ENCODE measurements at places on chromosomes 4 and X.

DNA sequence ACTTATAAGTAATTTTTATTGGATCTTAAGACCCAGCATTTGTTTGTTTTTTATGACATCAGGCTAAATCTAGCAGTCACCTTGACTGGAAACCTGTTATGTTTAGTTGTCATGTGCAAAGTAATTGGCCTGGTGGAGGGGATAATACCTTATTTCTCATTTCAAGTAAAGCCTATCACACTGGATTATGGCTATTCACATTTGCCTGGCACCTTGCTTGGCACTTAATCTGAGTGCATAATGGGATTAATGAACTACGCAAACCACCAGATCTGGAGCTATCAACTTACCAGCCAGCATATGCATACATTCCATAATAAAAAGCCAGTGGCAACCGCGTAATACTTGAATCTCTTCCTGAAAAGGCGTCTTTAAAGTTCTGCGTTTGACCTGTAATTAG lies 23.2 kb downstream of the SLC7A11 start:
- DNase-seq = no peak

GRCh38 chrX:119573840-119574393 lies 446 bp upstream of the UBE2A start:
- DNase-seq = peak; percentile 42

- no peak for DNase-seq
These were observed 425.0 kb downstream of the FAT4 start for GRCh38 chr4:125739760-125740159.

DNA sequence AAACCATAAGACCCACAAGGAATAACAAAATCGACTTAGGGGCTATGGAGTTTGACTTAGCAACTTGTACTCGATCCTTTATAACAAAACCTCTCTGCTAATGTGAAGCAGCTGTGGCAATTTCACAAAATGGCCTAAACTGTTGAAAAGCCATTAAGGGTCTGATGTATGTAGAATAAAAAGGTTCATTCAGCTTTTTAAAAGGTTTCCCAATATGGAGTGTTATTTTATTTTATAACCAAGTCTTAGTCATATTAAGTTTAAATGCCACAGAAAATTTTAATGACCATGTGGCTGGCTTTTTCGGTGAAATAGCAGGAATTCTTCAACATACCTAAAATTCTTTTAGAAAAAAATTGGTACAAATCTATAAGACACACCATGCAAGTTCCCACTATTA lies 291.8 kb upstream of the HAND2 start:
- DNase-seq = no peak

GRCh38 chr4:123127218-123127617 lies 204.8 kb upstream of the NUDT6 start:
- DNase-seq = no peak

GRCh38 chr4:158170691-158171561 lies 1.9 kb downstream of the GASK1B start:
- DNase-seq = no peak

- DNase-seq = no peak
These were observed 1582.7 kb downstream of the STIM2 start for GRCh38 chr4:28443371-28443770.

- no peak for DNase-seq
These were observed 6.6 kb upstream of the PPM1K start for GRCh38 chr4:88291003-88291402.

DNA sequence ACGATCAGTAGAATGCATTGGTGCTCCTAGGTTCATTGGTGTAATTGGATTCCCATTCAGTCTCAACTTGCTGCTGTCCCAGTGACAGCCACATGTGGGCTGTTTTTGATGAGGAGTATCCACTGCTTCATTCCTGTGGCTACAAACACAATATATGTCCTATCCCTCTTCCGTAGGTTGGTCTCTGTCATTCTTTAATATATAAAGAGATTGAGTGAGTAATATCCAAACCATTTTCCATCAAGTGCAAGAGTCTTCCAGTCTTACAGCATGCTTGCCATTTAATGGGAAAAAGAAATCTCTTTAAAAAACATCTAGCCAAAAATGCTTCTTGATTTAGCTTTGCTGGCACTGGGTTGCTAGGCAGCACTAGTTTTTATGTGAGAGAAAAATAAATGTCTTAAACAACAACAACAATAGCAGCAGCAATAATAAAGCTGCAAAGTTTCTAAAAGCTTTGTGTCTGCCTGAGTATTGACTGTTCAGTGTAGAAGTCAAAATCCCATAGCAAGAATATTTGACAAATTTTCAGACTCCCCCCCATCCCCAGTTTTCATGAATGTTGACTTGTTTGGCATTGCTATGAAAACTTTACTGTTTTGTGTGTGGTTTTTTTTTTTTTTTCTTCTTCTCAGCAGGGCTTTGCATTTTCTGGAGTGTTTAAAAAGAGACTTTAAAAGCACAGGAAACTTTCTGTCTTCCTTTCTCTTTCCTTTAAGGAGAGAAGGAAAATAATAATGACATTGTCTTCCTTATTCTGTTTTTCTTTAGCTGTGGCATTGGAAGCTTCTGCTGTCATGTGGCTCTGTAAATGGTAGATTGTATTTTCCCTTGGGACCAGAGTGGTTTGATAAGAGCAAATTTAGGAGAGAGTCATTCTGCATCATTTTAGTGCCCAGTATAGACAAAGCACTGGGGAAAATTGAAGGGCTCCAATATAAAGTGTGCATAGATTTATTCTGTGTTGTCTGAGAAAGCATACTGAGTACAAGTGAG lies 244.3 kb downstream of the ARHGAP10 start:
- no peak for DNase-seq

- DNase-seq = no peak
These were observed 48.5 kb downstream of the SNCA start for GRCh38 chr4:89788206-89789072.

DNA sequence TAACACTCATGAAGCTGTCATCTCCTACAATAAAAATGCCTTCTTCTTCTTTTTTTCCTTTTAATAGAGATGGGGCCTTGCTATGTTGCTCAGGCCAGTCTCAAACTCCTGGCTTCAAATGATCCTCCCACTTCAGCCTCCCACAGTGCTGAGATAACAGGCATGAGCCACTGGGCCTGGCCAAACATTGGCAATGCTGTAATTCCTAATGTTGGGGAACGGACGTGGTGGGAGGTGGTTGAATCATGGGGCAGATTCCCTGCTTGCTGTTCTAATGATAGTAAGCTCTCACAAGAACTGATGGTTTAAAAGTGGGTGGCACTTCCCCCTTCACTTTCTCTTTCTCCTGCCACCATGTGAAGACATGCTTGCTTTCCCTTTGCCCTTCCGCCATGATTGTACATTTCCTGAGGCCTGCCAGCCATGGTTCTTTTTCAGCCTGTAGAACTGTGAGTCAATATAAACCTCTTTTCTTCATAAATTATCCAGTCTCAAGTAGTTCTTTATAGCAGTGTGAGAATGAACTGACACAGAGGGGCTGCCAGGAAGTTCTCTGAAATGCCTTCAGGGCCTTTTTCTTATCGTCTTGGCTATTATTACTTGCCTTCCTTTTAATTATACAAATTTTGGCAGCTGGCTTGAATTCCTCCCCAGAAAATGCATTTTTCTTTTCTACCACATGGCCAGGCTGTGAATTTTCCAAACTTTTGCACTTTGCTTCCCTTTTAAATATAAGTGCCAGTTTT lies 93.0 kb downstream of the CENPC start:
- DNase-seq = no peak

GRCh38 chrX:129450123-129450522 lies 73.2 kb downstream of the SMARCA1 start:
- no peak for DNase-seq

- DNase-seq = no peak
These were observed 253.9 kb downstream of the IL15 start for GRCh38 chr4:141890279-141890678.

- no peak for DNase-seq
These were observed 62.9 kb downstream of the MAOA start for GRCh38 chrX:43718956-43719355.

DNA sequence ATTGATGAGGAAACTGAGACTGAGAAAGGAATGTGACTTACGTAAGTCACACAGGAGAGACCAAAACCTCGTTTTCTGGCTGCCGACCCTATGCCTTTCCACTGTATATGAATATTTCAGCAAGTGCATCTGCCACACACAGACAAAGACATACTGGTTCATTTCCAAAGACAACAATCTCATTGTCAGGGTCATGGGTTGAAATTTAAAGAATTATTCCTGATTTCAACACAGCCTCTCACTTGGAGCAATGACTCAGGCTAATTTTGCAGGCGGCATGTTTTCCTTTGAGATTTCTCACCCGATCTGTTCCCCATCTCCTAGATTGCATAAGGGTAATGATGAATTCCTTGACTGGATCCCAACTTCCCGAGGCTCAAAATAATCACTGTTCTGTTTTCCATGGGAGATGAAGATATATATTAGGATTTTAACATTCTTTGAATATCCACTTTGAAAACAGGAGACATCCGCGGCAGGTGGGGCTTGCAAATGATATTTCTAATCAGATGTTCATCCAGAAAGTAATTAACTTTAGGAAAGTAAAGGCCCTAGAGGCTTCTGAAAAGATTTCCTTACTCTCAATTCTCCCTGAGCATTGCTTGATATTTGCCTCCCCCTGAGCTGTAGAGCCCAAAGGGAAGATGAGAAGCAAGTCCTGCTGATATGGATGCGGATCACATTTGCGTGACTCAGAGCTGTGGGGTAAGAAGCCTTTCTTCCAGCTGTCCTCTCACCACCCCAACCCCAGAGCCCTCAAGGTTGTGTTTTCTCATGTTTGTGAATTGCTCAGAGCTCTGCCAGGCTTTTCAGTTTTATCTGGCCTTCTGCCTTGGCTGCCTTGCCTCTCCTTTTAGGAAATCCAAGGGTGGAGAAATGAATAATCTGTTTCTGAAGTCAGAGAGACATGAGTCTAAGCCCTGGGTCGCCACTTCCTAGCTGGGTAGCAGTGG lies 361.1 kb upstream of the BOD1L1 start:
- no peak for DNase-seq

GRCh38 chrX:72620550-72621145 lies 48.0 kb upstream of the HDAC8 start:
- no peak for DNase-seq

- DNase-seq = no peak
These were observed 101.9 kb downstream of the TET2 start for GRCh38 chr4:105248613-105249012.

DNA sequence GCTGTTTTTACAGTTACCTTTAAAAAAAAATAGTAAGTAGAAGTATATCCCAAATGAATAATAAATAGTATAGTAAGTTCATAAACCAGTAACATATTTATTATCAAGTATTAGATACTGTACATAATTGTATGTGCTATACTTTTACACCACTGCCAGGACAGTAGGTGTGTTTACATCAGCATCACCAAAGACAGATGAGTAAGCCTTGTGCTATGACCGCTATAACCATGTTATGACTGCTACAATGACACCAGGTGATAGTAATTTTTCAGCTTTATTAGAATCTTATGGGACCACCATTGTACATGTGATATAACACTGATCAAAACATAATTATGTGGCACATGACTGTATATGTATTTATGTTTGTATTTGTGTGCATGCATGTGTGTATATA lies 27.3 kb downstream of the PABPC4L start:
- DNase-seq = no peak

DNA sequence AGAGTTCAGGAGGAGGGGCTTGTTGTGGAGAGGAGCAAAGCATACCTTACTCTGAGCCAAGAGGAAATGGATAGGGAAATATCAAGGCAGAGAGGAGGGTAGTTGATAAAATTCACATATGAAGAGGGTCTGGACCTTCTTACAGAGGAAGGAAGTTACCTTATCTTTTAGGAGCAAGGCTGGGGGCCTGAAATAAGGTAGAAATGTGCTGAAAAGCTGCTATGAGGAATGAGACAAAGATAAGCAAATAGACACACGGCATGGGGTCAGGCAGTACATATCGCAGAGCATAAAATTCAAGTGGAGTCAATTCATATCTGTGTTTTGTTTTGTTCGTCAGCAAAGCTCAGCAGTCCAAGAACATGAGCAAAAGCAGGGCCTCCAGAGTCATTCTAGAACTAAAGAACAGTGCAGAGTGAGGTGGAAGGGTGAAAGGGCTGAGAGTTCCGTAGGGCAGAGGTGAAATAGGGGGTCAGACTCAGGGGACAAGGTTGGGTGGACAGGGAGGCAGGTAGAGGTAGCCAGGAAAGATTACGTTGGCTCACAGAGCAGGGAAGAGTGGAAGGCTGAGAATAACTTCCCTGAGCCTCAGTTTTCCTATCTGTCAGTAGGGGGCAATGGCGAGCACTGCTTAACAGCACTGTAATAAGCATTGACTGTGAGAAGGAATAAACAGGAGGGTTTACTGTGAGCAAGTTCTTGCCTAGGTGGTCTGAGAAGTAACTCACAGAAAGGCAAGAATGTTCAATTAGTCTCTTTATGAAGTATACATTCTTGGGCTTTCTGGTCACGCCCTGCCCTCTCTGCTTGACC lies 9.2 kb downstream of the VSIG4 start:
- DNase-seq = no peak

- DNase-seq = no peak
These were observed 37.3 kb downstream of the CASP6 start for GRCh38 chr4:109665783-109666485.

DNA sequence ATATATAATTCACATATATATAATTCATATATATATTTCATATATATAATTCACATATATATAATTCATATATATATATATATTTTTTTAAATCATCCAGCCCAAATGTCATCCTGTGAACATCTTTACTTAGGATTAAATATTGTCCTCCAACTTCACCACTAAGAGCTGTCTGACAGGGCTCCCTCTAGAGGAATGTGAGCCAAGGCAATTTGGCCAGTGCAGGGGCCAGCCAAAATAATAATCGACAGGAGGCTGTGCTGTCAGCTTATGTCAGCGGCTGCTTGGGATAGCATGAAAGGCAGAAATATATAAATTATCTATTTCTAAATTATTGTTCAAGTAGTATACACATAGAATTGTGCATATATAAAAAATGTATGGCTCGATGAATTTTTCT lies 29.5 kb downstream of the EGFL6 start:
- no peak for DNase-seq
